ENCODE measurements at places on chromosomes 7 and 10. TPM values are rescaled to one million over a fixed set of nuclear protein-coding genes. Genes with fewer than 3 reads are reported as not detected.

DNA sequence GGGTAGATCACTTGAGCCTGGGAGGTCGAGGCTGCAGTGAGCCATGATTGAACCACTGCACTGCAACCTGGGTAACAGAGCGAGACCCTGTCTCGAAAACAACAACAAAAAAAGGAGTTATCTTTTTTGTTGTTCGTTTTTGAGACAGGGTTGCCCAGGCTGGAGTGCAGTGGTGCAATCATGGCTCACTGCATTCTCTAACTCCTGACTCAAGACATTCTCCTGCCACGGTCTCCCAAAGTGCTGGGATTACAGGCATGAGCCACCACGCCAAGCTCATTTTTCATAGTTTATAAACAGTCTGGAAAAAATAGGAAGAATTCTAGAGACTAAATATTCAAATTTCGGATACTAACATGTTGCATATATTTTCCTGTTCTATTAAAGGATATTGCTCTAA lies 29.4 kb downstream of the SFXN4 start:
- DNase-seq: no peak
- H3K27ac ChIP-seq: peak overlapping the region; percentile 53
- no peaks in the 10 kb centered on the region for H3K27me3 ChIP-seq
- H3K4me3 ChIP-seq: no peak overlapping the region
- H3K4me1 ChIP-seq: peaks cover 36% of the 10 kb centered on the region

- H3K36me3 ChIP-seq: peaks cover 39% of the 10 kb centered on the region
- H3K27ac ChIP-seq: no peak overlapping the region
- H3K4me1 ChIP-seq: no peaks in the 10 kb centered on the region
- H3K4me3 ChIP-seq: no peak overlapping the region
Observed at GRCh38 chr7:144454256-144455039, 51.0 kb upstream of the NOBOX start.

DNA sequence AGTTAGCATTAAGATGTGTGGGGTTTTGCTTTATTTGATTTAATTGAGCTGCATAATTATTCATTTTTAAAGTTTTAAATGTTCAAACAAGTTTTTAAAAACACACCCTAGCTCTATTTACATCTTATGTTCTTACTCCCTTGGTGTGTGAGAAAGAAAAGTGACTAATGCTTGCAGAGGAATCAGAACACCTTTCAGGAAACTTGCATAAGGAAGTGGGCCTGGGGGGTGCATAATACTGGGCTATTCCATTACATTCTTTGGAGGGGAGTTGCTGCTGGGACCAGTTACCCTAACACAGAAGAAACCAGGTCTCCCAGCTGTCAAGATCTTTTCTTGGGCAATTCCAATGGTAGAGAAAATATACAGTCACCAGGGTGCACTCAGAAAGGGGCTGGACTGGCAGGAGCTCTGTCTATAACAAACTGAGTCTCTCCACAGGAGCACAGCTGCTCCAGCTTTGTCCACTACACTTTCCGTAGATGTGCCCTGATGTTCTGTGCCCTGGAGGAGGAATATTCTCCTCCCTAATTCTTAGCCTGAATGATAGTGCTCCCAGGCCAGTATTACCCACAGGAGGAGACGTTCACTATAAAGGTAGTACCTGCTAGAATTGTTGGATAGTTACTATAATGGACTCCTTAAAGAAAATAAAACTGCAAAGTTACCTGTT lies 304.2 kb downstream of the CDC14C start:
- H3K36me3 ChIP-seq: no peaks in the 10 kb centered on the region
- no peaks in the 10 kb centered on the region for H3K4me1 ChIP-seq
- DNase-seq: no peak
- no peaks in the 10 kb centered on the region for H3K27me3 ChIP-seq

UNC5B gene
- 0.05 TPM for total RNA-seq

Data from activated naive CD4-positive, alpha-beta T cell treated with anti-CD3 and anti-CD28 coated beads for 36 hours (primary cell).